ENCODE measurements at places on chromosomes 1 and 21.
A peak's percentile ranks its signal among the peaks of the same experiment; 100 is the strongest.

DNA sequence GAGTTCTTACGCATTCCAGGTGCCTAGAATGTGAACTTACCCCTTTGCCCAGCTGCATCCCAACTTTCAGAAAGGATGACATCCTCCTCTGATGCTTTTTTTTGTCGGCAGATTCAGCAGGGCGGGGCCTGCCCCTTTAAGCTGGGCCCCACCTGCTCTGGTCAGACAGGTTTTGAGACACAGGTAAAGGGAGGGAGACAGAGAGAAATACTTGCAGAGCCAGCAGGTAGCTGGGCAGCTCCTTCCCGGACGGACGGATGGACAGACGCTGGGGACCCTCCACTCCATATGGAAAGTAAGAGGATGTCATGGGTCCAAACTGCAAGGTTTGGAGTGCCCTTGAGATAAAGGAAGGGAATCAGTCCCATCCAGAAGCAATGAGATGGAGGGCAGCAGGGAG is at the start of gene TMEM79:
TMEM79 (plus strand) TSS at position 214 of the 400 bp plus-strand sequence. CDS start 902 bp downstream, outside the sequence.
- DNase-seq, result no peak

DNA sequence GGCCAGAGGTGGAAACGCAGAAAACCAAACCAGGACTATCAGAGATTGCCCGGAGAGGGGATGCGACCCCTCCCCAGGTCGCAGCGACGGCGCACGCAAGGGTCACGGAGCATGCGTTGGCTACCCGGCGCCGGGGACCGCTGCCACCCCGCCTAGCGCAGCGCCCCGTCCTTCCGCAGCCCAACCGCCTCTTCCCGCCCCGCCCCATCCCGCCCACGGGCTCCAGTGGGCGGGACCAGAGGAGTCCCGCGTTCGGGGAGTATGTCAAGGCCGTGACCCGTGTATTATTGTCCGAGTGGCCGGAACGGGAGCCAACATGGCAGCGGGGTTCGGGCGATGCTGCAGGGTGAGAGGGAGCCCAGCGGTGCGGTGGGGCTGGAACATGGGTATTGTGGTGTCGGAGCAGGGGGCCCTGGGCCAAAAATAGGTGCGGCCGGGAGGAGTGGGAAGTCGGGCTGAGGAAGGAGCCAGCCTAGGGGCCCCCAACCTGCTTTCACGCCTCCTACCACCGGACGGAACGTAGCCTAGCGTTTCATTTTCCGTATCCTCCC is at the start of gene ACADM:
ACADM (plus strand) TSS at position 238 of the 551 bp plus-strand sequence; CDS start at position 317, 79 bp downstream.
- peak; percentile 90 for DNase-seq

DNA sequence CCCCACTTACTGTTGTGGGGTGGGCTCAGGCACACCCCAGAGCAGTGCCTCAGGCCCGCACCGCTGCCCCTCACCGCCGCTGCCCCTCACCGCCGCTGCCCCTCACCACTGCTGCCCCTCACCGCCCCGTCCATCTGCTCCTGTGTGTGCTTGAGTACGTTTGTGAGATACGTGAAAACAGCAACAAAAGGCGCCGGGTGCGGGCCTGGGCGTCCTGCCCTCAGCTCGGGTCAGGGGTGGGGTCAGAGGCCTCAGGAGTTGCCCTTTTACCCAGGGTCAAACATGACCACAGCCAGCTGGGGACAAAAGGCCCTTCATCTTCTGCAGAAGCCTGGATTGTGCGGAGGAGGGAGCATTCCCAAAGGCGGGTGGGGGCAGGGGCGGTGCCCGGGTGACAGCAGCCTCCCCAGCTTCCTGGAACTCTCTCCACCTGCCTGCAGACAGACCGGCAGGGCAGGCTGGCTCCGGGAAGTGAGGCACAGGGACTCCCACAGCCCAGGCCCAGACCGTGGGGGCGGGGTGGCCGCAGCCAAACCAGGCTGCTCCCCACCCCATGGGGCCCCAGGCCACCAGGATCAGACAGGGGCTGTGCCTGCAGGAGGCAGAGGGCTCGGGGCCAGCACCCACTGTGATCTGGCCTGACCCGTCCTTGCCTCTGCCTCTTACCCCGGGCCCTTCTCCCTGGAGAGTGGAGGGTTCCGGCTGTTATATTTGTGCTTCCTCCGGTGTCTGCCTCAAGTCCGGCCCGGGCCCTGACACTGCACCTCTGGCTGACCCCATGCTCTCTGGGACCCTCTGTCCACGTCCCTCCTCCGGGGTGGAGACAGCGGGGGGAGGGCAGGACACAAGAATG is 2.3 kb upstream of the VWA1 start:
- DNase-seq, result no peak

GRCh38 chr1:234148350-234148749 is 224.9 kb upstream of the COA6 start:
- no peak for DNase-seq

DNA sequence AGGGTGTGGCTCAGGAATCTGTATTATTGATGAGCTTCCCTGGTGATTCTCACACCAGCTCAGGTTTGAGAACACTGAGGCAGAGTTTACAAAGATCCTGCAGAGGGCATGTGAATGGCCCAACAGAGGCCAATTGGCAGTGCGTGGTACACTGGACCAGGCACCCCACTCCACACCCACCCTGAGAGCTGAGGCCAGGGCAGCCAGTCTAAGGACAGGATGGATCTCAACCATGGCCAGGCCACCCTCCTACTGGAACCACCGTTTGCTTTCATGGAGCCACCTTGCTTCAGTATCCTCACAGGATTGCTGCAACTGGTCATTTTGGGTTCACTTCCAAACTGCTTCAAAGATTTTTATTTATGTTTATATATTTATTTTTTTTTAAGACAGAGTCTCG is 7.3 kb upstream of the RASSF5 start:
- no peak for DNase-seq

DNA sequence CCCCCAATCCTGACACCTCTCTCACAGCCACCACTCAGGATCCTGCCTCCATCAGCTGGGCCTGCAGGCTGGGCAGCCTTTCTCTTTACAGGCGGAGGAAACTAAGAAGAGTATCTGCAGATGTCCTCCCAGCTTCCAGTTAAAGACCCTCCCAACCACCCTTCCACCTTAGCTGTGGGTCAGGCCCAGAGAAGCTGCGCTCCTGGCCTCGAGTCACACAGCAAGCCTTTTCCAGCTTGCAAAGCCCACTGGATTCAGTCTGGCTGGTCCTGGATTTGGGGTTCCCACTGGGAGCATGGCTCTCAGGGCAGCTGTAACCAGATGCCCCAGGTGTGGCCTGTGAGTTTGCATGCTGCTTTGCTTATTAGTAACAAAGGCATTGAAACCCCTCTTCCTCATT is 19.9 kb downstream of the KCNQ4 start:
- DNase-seq, result no peak

DNA sequence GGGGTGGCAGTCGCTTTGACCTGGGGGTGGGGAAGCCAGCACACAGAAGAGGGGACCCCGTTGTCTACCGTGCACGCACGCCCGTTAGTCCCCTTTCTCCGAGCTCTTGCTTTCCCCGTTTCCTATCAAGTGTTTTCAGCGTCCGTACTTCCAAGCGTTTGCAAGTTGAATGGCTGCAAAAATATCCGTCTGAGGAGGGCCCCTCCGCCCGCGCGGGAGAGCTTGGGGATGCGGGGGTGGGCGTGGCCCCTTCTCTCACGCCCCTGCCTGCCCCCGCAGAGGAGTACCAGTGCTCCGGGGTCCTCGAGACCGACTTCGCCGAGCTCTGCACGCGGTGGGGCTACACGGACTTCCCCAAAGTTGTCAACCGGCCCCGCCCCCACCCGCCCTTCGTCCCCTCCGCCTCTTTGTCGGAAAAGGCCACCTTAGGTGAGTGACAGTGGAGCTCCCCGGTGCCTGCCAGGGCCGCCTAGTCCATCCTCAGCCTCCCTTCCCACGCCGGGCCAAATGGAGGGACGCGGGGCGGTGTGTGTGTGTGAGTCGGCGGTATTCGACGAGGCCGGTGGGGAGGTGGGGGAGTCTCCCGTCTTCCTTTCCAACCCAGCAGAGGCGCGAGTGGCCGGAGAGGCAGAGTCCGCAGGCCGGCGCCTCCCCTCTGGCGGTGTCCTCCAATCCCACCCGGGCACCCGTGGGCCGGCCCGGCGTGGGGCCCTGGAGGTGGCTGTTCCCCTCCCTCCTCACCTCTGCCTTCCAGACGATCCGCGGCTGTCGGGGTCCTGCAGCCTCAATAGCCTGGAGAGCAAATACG is 3.4 kb downstream of the LRRC71 start:
- no peak for DNase-seq

- no peak for DNase-seq
Observed at GRCh38 chr1:34101151-34101550, 63.9 kb downstream of the CSMD2 start.

GRCh38 chr1:210743038-210743437 is 390.9 kb downstream of the KCNH1 start:
- DNase-seq, result no peak

Data from RPMI8226 (cell line).